ENCODE measurements at places on chromosomes 1 and 21. TPM values are rescaled to one million over a fixed set of nuclear protein-coding genes. Genes with fewer than 3 reads are reported as not detected.

DNA sequence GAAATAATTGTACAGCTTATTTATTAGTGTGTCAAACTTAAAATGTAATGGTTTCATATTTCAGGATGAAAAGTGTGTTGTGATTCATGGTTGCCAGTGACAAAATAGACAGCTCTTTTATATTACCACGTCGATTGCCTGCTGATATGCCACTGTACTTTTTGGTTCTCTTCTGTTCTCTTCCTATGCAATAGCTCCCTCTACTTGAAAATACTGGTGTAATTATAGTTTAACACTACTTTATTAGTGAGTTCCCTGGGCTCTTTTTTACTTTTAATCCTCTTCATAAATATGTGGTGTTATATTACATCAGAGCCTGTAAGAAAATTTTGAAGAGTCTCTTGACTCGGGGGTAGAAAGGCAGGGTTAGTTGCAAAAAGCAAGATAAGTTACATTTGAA lies 111.3 kb downstream of the PATJ start:
- H3K36me3 ChIP-seq = no peaks in the 10 kb centered on the region
- no peaks in the 10 kb centered on the region for H3K27me3 ChIP-seq
- H3K27ac ChIP-seq = no peak overlapping the region
- H3K4me1 ChIP-seq = peaks cover 14% of the 10 kb centered on the region

Gene AADACL3
- not detected for polyA plus RNA-seq

Gene NDUFV3
- polyA plus RNA-seq = 12.1 TPM

Gene ST6GALNAC3
- polyA plus RNA-seq = 6.6 TPM

Gene SOX13
- 57.7 TPM for polyA plus RNA-seq

DNA sequence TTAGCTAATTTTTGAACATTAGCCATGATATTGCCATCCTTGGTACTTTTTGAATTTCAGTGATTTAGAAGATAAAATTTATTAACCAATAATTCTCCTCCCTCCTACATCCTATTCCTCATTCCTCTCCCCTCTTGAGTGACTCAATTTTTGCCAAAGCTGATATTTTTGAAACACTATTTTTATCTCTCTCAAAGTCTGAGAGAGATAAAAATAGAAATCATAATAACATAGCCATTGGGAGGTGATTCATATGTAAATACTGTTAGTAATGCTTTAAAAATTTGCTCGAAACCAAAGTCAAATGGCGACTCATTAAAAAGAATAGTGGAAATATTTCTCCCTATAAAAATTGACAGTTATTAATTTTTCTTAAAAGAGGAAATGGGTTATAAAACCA lies 97.4 kb downstream of the PATJ start:
- H3K27ac ChIP-seq = peak overlapping the region; percentile 39
- H3K4me1 ChIP-seq = peaks cover 20% of the 10 kb centered on the region
- H3K36me3 ChIP-seq = no peaks in the 10 kb centered on the region
- H3K4me3 ChIP-seq = no peak overlapping the region
- DNase-seq = peak; percentile 71
- no peaks in the 10 kb centered on the region for H3K27me3 ChIP-seq

- no peak overlapping the region for H3K4me3 ChIP-seq
- peak; percentile 73 for DNase-seq
- no peaks in the 10 kb centered on the region for H3K4me1 ChIP-seq
- peaks cover 2% of the 10 kb centered on the region for H3K36me3 ChIP-seq
- H3K27ac ChIP-seq = no peak overlapping the region
These were observed 9.2 kb downstream of the SLC35D1 start for GRCh38 chr1:67044631-67045270.

- H3K36me3 ChIP-seq = no peaks in the 10 kb centered on the region
- H3K27ac ChIP-seq = no peak overlapping the region
- H3K27me3 ChIP-seq = no peaks in the 10 kb centered on the region
- no peak overlapping the region for H3K4me3 ChIP-seq
These were observed 15.9 kb downstream of the PLEKHA6 start for GRCh38 chr1:204343802-204344201.

- no peak overlapping the region for H3K27ac ChIP-seq
- H3K4me1 ChIP-seq = no peaks in the 10 kb centered on the region
- peak; percentile 8 for DNase-seq
These were observed 9.8 kb upstream of the KCNQ4 start for GRCh38 chr1:40773748-40774265.

- H3K27me3 ChIP-seq = no peaks in the 10 kb centered on the region
- H3K27ac ChIP-seq = no peak overlapping the region
- H3K4me1 ChIP-seq = peaks cover 9% of the 10 kb centered on the region
- peak; percentile 46 for DNase-seq
These were observed 194.4 kb downstream of the EIF4G3 start for GRCh38 chr1:20982316-20982715.

GRCh38 chr1:225819346-225820192 lies 9.6 kb downstream of the EPHX1 start:
- H3K4me1 ChIP-seq = peaks cover 9% of the 10 kb centered on the region
- H3K27me3 ChIP-seq = no peaks in the 10 kb centered on the region

- H3K36me3 ChIP-seq = peaks cover 19% of the 10 kb centered on the region
- H3K4me1 ChIP-seq = peaks cover 33% of the 10 kb centered on the region
- H3K27me3 ChIP-seq = no peaks in the 10 kb centered on the region
- no peak overlapping the region for H3K4me3 ChIP-seq
These were observed 12.7 kb downstream of the UTP11 start for GRCh38 chr1:38025233-38025632.

GRCh38 chr1:198082576-198082975 lies 74.2 kb upstream of the NEK7 start:
- DNase-seq = no peak
- H3K4me3 ChIP-seq = no peak overlapping the region
- no peaks in the 10 kb centered on the region for H3K4me1 ChIP-seq
- no peaks in the 10 kb centered on the region for H3K36me3 ChIP-seq
- H3K27ac ChIP-seq = no peak overlapping the region
- H3K27me3 ChIP-seq = no peaks in the 10 kb centered on the region

Gene TSSK3
- polyA plus RNA-seq = 0.65 TPM

GRCh38 chr1:110618668-110619067 lies 12.5 kb upstream of the KCNA2 start:
- H3K4me1 ChIP-seq = no peaks in the 10 kb centered on the region
- H3K36me3 ChIP-seq = no peaks in the 10 kb centered on the region
- no peak overlapping the region for H3K27ac ChIP-seq
- no peak overlapping the region for H3K4me3 ChIP-seq
- DNase-seq = no peak
- peaks cover 15% of the 10 kb centered on the region for H3K27me3 ChIP-seq

- H3K4me3 ChIP-seq = no peak overlapping the region
- H3K4me1 ChIP-seq = no peaks in the 10 kb centered on the region
- no peak overlapping the region for H3K27ac ChIP-seq
- DNase-seq = no peak
- H3K27me3 ChIP-seq = peaks cover 8% of the 10 kb centered on the region
- no peaks in the 10 kb centered on the region for H3K36me3 ChIP-seq
These were observed 77.4 kb downstream of the FOXD2 start for GRCh38 chr1:47515164-47515789.

Gene IVL
- polyA plus RNA-seq = not detected

DNA sequence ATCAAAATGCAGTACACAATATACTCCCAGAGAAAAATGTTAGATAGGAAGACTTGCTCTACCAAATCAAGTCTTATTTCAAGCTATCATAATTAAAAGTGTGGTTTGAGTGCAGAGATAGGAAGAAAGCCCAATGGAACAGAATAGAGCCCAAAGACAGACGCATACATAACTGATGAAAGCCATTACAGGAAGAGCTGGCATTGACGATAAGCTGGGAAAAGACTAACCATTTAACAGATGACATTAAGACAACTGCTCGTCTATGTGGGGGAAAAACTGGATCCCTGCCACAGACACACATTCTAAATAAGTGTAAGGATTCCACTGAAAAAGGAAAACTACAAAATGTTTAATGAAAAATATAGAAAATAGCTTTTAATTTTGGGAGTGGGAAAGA lies 85.5 kb downstream of the NGF start:
- H3K27me3 ChIP-seq = no peaks in the 10 kb centered on the region
- no peaks in the 10 kb centered on the region for H3K36me3 ChIP-seq
- no peak overlapping the region for H3K4me3 ChIP-seq
- H3K4me1 ChIP-seq = peaks cover 5% of the 10 kb centered on the region
- H3K27ac ChIP-seq = no peak overlapping the region

DNA sequence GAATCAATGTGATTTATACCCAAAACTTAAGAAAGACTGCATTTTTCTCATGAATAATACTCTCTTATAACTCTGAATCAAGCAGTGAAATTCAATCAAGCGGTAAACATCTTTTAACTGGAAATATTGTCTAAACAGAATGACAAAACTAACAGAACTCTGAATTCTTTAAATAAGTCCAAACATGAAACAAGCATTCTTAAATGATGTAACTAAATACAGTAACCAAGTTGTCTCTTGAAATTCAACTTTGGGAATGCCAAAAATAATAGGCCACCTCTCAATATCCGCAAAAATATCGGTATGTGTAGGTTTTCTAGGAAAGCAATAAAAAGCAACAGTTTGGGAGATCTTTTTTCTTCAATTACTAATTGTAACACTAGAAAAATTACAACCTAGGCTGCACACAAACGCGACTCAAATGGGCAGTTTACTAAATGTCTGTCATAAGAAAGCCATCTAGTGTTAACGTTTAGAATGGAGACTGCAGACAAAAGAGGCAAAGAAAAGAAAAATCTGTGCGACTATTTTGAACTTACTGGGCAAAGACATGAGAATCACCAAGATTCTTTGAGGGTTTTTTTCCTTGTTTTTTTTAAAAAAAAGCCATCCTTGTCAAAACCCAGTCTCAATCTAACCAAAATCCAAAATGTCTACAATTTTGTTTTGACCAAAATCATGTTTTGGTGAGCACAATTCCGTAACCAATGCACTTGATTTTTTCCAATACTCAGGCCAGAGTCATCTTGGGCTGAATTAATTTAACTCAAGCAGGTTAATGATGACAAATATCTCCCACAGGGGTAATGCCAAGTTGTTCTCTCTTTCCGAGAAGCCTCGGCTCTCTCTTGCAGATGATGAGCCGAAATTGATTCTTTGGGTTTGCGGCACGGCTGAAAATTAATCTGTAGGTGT lies 1.3 kb downstream of the SIPA1L2 start:
- H3K36me3 ChIP-seq = no peaks in the 10 kb centered on the region
- no peak overlapping the region for H3K27ac ChIP-seq
- H3K4me3 ChIP-seq = peak overlapping the region; percentile 88
- no peaks in the 10 kb centered on the region for H3K27me3 ChIP-seq
- DNase-seq = peak; percentile 65

GRCh38 chr1:206734499-206735142 lies 36.0 kb upstream of the IL19 start:
- DNase-seq = peak; percentile 26
- H3K4me3 ChIP-seq = no peak overlapping the region
- H3K36me3 ChIP-seq = peaks cover 2% of the 10 kb centered on the region
- H3K4me1 ChIP-seq = peaks cover 13% of the 10 kb centered on the region
- H3K27me3 ChIP-seq = no peaks in the 10 kb centered on the region

DNA sequence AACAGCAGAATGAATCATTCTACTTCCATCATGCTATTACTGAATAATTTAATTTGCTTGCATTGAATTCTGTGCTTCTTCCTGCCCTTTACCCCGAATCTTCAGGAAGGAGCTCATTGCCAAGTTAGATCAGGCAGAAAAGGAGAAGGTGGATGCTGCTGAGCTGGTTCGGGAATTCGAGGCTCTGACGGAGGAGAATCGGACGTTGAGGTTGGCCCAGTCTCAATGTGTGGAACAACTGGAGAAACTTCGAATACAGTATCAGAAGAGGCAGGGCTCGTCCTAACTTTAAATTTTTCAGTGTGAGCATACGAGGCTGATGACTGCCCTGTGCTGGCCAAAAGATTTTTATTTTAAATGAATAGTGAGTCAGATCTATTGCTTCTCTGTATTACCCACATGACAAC lies 44.2 kb downstream of the MAP3K7CL start:
- peaks cover 26% of the 10 kb centered on the region for H3K4me1 ChIP-seq
- DNase-seq = peak; percentile 65
- no peaks in the 10 kb centered on the region for H3K36me3 ChIP-seq
- no peaks in the 10 kb centered on the region for H3K27me3 ChIP-seq
- peak overlapping the region; percentile 63 for H3K27ac ChIP-seq

GRCh38 chr21:27722095-27722494 lies 755.2 kb upstream of the ADAMTS5 start:
- no peaks in the 10 kb centered on the region for H3K4me1 ChIP-seq
- DNase-seq = no peak
- no peaks in the 10 kb centered on the region for H3K36me3 ChIP-seq
- peaks cover 1% of the 10 kb centered on the region for H3K27me3 ChIP-seq

- H3K27ac ChIP-seq = no peak overlapping the region
- no peaks in the 10 kb centered on the region for H3K36me3 ChIP-seq
These were observed 153.1 kb downstream of the GRIK1 start for GRCh38 chr21:29786496-29787360.

Gene IFNLR1
- polyA plus RNA-seq = 0.01 TPM

GRCh38 chr1:66085600-66085999 lies 292.9 kb downstream of the PDE4B start:
- H3K27ac ChIP-seq = no peak overlapping the region
- no peak overlapping the region for H3K4me3 ChIP-seq
- peaks cover 1% of the 10 kb centered on the region for H3K27me3 ChIP-seq
- no peaks in the 10 kb centered on the region for H3K36me3 ChIP-seq

Gene GSTM5
- 0.25 TPM for polyA plus RNA-seq

Gene LRRC8C
- 33.6 TPM for polyA plus RNA-seq

Gene RPAP2
- polyA plus RNA-seq = 4.3 TPM

Gene TENT5C
- polyA plus RNA-seq = 0.06 TPM

Gene RGS7
- polyA plus RNA-seq = 0.43 TPM

GRCh38 chr1:233704170-233704897 lies 90.4 kb downstream of the KCNK1 start:
- no peak overlapping the region for H3K4me3 ChIP-seq
- no peak overlapping the region for H3K27ac ChIP-seq
- no peaks in the 10 kb centered on the region for H3K36me3 ChIP-seq
- no peak for DNase-seq
- H3K4me1 ChIP-seq = no peaks in the 10 kb centered on the region

GRCh38 chr1:228941666-228942065 lies 206.4 kb downstream of the RHOU start:
- H3K27ac ChIP-seq = no peak overlapping the region
- DNase-seq = no peak
- no peaks in the 10 kb centered on the region for H3K27me3 ChIP-seq
- H3K4me1 ChIP-seq = peaks cover 4% of the 10 kb centered on the region
- H3K36me3 ChIP-seq = no peaks in the 10 kb centered on the region
- no peak overlapping the region for H3K4me3 ChIP-seq

Gene USF1
- polyA plus RNA-seq = 53.4 TPM

Gene FAM72D
- 1.2 TPM for polyA plus RNA-seq

DNA sequence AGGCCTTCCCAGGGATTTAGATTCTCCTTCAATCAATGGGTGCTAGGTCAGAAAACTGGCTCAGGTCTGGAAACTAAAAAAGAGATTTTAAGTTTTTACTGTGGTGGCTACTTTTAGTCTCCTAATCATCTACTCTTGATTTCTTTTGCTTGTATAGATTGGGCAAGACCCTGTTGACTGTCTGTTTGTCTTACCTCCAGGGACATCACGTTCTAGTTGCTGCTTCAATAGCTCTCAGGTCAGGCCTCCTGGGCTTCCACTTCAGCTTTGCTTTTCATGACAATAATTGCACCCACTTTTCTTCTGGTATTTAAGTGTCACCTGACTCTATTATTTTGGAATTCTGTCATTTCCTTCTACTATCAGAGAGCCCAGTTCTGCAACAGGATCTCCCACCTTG lies 28.5 kb upstream of the CREG1 start:
- H3K4me3 ChIP-seq = no peak overlapping the region
- no peaks in the 10 kb centered on the region for H3K36me3 ChIP-seq
- no peak for DNase-seq
- H3K27ac ChIP-seq = no peak overlapping the region
- H3K27me3 ChIP-seq = peaks cover 4% of the 10 kb centered on the region

All from endothelial cell of umbilical vein (primary cell).